ENCODE measurements at places on chromosomes 7 and 10. TPM values are rescaled to one million over a fixed set of nuclear protein-coding genes. Genes with fewer than 3 reads are reported as not detected.

Gene WEE2
- not detected for total RNA-seq

Gene NODAL
- total RNA-seq: not detected

Gene IFIT3
- total RNA-seq: 0.83 TPM

Gene CLCN1
- not detected for total RNA-seq

Gene CFAP43
- total RNA-seq: not detected

Gene FAM241B
- total RNA-seq: 9.4 TPM

Gene FEZF1
- not detected for total RNA-seq
